ENCODE measurements at places on chromosomes 13 and 19.

DNA sequence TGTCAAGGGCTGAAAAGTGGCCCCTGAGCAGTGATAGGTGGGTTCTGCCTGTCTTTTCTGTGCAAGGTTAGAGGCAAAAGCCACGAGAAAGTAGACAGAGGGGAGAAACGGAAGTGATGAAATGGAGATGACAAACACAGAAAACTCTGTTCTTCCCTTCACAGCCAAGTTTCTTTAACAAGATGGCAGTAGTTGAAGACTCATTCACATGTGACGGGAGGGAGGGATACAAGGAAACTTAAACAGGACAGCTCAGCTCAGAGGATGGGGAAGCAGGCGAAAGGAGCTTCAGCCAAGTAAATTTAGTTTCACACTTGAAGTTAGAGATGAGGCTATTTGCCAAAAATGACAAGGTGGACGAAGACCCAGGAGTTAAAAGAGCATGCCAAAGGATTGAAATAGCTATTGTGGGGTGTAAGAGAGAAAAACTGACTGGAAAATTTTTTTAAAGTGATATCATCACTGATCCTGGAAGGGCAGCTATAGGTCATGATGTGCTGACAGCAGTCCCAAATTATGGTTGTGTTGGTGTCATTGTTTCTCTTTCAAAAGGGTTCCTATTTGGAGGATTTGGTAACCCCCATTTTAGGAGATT is 347.9 kb downstream of the EFNB2 start:
- DNase-seq: no peak

- DNase-seq: no peak
These were observed 1.3 kb downstream of the DOCK6 start for GRCh38 chr19:11260996-11261395.

DNA sequence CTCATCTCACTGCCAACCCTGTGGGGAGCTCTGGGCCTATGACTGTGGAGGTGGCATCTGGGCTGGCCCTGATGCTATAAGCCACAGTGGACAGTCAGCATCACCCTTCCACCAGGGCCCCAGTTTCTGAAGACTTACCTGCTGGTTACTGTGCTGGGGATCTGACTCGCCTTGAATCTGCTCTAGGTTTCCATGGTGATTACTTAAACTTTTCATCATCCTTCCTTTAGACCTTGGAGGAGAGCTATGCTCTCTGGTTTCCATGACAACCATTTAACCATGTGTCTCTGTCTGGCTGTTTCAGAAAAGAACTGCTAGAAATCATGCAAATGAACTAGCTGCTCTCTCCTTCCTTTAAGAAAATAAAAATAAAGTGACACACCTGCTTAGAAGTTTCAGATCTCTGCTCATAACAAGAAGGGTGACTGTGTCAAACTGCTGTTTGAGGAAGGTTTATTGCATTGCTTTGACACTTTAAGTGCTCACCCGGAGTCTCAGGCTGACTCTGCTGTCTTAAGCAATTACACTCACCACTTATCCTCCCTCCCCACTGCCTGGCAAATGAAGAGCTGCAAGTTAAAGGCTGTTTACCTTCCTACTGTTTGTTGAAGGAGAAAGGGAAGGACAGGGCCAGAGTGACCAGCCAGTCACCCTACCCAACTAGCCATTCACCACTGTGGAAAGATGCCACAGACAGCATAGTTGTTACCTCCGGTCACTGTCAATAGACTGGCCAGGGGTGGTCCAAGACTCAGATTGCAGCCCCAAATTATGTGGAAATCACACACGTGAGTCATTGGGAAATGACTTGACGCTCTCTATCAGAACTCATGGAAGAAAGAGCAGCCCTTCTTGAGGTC is 87.6 kb downstream of the HSPH1 start:
- no peak for DNase-seq

- DNase-seq: no peak
These were observed 878.5 kb downstream of the UQCRFS1 start for GRCh38 chr19:28334419-28334818.

GRCh38 chr19:3034656-3035541 is 5.8 kb upstream of the TLE2 start:
- no peak for DNase-seq

- DNase-seq: no peak
These were observed 62.4 kb downstream of the SERP2 start for GRCh38 chr13:44435919-44436510.

GRCh38 chr19:49716154-49716553 is 25.2 kb downstream of the CPT1C start:
- no peak for DNase-seq

- DNase-seq: no peak
These were observed 18.0 kb downstream of the VRK3 start for GRCh38 chr19:50007170-50007569.

GRCh38 chr19:8036434-8037099 is 16.0 kb upstream of the CCL25 start:
- no peak for DNase-seq

- no peak for DNase-seq
These were observed 243.5 kb downstream of the RGCC start for GRCh38 chr13:41700790-41701310.

GRCh38 chr13:107473253-107473652 is 742.1 kb downstream of the LIG4 start:
- no peak for DNase-seq

DNA sequence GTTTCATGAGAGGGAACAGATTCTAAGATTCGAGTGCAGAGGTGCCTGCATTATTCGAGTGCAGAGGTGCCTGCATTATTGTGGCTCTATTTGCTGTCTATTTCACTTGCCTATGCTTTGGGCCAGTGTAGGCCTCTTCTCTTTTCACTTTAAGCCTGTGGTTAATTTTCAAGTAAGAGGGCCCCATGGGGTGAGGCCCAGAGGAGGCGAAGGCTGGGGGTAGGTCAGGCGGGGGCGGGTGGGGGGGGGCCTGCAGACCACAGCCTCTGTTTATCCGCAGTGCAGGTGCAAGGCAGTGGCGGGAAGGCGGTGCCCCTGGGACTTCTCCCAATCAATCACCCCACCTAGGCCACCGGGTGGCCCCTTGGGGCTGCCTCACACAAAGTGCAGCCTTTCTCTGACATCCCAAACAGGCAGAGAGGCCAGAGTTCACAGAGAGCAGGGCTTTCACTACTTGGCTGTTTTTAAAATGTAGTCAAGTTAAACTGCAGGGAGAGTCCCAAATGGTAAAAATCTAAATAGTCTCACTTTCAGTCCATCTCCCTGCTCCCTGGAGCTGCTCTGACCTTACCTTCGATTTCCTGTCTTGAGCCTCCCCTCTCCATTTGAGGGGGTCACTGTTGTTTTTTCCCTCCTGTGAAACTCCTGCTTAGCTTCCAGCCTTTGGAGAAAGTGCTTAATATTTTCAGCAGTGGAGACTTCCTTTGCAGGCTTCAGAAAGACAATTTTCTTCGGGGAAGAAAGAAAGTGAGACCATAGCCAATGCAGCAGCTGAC is 249.0 kb downstream of the DLEU7 start:
- no peak for DNase-seq

DNA sequence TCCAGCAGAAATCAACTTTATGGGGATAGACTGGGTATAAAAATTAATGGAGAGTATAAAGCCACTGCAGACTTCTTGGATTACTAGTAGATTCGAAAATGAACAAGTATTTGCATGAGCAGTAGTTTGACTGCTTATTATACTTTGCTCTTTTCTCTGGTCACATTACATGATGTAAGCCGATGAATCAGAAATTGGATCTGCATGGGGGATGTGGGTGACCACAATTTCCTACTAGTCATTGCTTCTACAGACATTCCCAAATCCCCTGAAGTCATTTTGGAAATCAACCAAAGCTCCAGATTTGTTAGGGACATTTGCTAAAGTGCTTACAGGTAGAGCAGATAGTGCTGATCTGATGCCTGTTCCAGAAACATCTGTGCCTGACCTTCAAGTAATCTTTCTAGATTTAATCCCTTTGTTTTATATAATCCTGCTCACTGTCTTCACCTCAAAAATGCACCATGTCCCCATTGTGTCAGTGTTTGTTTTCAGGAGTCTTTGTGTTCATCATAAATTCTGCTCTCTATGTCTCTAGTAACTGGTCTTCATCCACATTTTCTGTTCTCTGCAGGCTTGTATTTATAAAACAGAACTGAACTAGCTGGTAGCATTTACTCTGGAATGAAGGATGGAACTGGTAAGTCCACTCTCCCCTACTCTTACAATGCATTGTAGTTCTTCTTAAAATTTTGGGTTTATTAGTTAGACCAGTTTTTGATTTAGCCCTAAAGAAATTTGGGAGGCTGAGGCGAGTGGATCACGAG is 201.5 kb upstream of the CSNK1A1L start:
- no peak for DNase-seq

GRCh38 chr19:6766357-6767080 is 716 bp downstream of the SH2D3A start:
- DNase-seq: no peak

GRCh38 chr13:40578055-40578454 is 88.4 kb downstream of the FOXO1 start:
- no peak for DNase-seq

GRCh38 chr13:25778808-25779305 is 273.0 kb downstream of the SHISA2 start:
- DNase-seq: no peak

- no peak for DNase-seq
These were observed 13.1 kb downstream of the RGL3 start for GRCh38 chr19:11405846-11406643.

DNA sequence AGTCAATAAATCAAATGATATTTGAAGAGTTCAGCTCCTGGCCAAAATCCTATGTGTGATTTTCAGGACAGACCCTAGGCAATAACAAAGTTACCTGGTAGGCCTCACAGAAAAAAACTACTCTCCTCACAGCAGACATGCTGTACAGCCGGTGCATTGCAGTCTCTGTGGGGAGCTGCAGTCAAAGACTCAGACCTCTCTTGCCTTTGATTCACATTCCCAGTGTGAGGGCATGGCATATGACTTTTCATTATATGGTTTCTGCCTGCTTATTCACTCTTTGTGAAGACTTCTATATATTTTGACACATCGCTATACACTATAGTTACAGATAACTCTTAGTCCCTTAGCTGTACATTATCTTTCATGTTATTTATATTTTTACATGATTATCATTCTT is 2684.3 kb upstream of the PCDH20 start:
- no peak for DNase-seq

- DNase-seq: no peak
These were observed 2.5 kb downstream of the KLK10 start for GRCh38 chr19:51016798-51017683.

GRCh38 chr13:76127922-76128321 is 491.8 kb downstream of the LMO7 start:
- DNase-seq: no peak

- DNase-seq: no peak
These were observed 41.2 kb downstream of the ABCC4 start for GRCh38 chr13:95260031-95260525.

DNA sequence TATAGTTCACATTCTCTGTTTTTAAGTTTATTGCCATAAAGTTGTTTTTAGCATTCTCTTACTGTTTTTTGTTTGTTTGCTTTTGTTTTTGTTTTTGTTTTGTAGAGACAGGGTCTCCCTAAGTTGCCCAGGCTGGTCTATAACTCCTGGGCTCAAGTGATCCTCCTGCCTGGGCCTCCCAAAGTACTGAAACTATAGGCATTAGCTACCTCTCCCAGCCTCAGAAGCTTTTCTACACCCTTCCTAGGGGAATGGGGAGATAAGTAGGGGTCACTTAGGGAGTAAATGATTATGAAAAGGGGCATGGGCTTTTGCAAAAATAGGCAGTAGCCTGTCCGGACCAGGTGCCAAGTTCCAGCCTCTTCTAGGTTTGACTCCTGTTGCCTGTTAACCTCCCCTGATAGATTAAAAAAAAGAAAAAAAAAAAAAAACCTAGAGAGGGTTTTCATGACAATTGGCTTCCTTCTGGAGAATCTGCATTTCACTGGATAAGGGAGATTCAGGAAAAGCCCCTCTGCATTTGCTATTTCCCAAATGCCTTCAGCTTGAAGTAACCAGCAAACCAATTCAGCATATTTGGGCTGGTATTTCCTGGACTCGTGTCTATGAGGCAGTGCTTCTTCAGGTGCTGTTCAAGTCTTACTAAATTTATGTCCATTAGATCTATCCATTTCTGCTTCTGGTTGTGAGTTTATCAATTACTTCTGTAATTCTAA is 216.8 kb downstream of the TM9SF2 start:
- no peak for DNase-seq

DNA sequence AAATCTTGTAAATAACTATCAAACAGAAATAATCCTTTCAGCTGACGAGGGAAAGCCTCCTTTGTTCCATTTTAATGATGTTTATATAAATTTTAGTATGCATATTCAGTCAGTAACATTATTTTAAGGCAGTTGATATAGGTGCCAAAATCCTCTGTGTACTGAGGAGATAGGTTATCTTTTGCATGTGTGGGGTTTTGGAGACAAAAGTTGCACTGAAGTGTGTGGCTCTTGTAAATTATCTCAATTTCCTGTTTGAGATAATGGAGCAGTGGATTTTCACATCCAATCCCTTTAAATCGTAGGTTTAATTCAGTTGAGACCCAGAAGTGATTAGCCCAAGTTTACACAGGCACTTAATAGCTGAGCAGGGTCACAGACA is 106.6 kb downstream of the RGCC start:
- no peak for DNase-seq

DNA sequence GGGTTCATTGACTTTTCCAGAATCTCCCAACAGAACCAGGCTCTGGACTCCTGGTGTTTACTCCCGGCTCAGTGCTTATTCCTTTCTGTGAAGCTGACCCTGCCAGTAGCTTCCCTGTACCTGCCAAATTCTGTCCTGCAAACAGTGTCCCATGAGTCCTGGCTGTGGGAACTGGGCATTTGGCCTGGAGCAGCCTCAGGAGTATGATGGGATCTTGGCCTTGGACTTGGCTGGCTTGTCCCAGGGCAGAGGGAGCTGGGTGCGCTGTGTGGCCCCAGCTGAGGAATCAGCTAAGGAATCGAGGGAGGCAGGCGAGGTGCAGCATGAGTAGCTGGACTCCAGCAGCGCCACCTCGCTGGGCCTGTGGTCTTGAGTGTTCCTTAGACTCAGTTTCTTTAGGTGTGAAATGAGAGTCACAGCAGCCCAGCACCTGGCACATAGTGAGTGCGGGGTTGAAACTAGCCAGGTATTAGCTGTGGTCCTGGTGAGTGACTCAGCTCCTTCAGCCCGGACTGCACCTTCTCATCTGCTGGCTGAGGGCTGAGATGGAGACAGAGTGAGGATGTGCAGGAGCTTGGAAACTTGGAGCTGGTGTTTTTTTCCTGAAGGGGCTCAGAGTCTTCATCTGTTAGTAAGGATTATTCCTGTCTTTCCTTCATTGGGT is 10.4 kb downstream of the CLASRP start:
- DNase-seq: no peak

GRCh38 chr19:46990991-46991676 is 28.5 kb upstream of the NPAS1 start:
- peak; percentile 44 for DNase-seq

- no peak for DNase-seq
These were observed 71.6 kb upstream of the ZDHHC20 start for GRCh38 chr13:21530656-21531055.

DNA sequence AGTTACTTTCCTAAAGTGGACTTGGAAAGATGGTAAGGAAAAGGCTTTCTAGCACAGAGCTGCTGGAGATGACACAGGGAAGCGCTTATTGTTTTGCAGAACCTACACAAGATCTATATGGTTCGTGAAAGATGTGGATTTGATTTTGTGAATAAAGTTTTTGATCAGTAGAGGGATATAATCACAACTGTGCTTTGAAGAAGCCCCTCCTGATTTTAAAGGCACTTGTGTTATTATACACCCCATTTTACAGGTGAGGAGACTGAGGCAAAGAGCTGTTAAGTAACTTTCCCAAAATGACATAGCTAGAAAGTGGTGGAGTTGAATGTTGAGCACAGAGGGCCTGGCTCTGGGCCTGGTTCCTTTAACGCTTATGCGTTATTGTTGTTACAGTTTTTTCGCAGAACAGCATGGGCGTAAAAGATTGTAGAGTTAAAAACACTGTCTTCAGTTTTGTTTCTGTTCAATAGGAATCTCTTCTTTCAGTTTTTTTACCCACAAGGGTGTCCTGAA is 1.4 kb downstream of the TDRD3 start:
- no peak for DNase-seq

All from stimulated activated effector memory CD8-positive, alpha-beta T cell treated with anti-CD3 and anti-CD28 coated beads, Interleukin-12 subunit alpha, Interleukin-12 subunit beta, amount 100 ng/mL, for 72 hours (primary cell).